Activated CD4-positive, alpha-beta T cell treated with anti-CD3 and anti-CD28 coated beads, Interleukin-2, amount 10 ng/mL, durations not matched to agents 7 days and 5 days (primary cell): ENCODE measurements at places on chromosomes 12 and 14. TPM values are rescaled to one million over a fixed set of nuclear protein-coding genes. Genes with fewer than 3 reads are reported as not detected.
A peak's percentile ranks its signal among the peaks of the same experiment; 100 is the strongest.

DNA sequence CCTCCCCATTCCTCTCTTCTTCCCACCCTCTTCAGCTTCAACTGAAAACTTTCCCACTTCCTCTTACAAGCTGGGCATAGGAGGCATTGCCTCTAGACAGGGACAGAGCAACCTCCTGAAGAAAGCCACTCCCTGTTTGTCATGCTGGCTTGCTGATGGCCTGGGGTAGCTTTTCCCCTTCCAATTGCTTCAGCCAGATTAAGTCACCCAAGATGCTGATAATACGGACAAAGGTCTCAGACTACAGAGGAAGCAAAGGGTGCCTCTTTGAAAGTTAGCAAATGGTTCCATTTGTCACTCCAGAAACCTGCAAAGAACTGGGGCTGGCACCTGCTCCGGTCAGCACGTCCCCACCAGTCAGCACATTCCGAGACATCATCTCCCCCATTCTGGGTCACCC is 6.0 kb downstream of the KRT2 start:
- peaks cover 87% of the 10 kb centered on the region for H3K4me1 ChIP-seq
- no peak for DNase-seq
- peak overlapping the region; percentile 100 for H3K27ac ChIP-seq
- no peaks in the 10 kb centered on the region for H3K27me3 ChIP-seq

GRCh38 chr12:27965411-27965810 is 7.1 kb downstream of the PTHLH start:
- H3K4me1 ChIP-seq: peaks cover 11% of the 10 kb centered on the region
- no peaks in the 10 kb centered on the region for H3K36me3 ChIP-seq
- H3K4me3 ChIP-seq: no peak overlapping the region
- DNase-seq: no peak
- H3K27ac ChIP-seq: no peak overlapping the region

- peaks cover 11% of the 10 kb centered on the region for H3K27me3 ChIP-seq
- peaks cover 6% of the 10 kb centered on the region for H3K4me1 ChIP-seq
- no peak overlapping the region for H3K4me3 ChIP-seq
- H3K36me3 ChIP-seq: no peaks in the 10 kb centered on the region
Observed at GRCh38 chr12:110934093-110934852, 13.9 kb upstream of the MYL2 start.

DNA sequence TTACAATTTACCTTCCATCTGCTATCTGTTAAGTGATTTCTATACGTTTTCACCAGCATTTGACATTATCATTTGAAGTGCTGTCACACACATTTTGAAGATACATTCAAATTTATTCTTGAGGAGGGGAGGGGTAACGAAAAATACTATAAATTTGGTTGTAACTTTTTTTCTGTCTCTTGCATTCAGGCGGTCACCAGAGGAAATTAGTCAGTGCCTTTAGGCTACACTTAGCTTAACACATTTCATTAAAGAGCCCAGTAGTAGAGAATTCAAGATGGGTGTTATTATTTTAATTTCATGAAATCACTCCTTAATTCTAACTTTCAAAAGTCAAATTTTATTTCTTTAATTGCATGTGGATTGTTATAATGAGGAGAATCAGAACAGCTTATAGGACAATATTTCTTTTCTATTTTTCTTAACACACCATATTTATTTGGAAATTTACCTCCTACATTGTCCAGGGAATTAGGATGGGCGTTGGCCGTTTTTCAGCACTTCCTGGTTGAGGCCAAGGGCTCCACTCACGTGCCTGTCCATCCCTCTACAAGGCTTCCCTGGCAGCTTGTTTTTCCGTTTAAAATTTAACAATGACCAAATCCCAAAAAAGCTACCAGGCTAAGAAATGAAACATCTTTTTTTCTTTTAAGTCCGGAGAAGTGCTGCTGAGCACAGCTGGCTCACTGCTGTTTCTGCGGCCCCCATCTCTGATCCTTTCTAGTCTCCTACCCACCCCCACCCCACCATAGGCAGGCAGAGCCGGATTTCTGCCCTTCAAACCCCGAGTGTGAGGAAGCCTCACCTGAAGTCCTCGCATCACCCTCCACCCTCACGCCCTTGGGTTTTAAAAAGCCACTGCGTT is 1.1 kb upstream of the FAR2 start:
- no peak for DNase-seq
- H3K4me1 ChIP-seq: peaks cover 32% of the 10 kb centered on the region
- H3K36me3 ChIP-seq: peaks cover 5% of the 10 kb centered on the region
- H3K27me3 ChIP-seq: peaks cover 31% of the 10 kb centered on the region
- peak overlapping the region; percentile 97 for H3K27ac ChIP-seq

GRCh38 chr14:81301371-81301770 is 80.6 kb upstream of the GTF2A1 start:
- no peak overlapping the region for H3K4me3 ChIP-seq
- H3K4me1 ChIP-seq: peaks cover 16% of the 10 kb centered on the region
- no peaks in the 10 kb centered on the region for H3K27me3 ChIP-seq
- no peaks in the 10 kb centered on the region for H3K36me3 ChIP-seq

DNA sequence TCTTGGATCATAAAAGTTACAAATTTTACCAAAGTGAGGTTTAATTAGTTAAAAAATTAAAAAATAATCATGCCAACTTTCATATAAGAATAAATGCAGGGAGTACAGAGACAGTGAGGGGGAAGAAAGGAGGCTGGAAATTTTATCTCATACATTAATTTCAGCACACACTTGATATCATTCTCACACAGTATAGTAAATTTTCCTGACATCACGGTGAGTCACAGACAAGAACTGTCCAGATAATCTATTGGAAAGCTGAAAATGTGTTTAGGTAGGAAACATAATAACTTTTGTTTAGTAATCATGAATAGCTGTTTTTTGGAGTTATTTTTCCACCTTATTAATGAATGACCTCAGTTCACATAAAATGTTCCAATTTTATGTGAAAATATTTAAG is 1204.8 kb downstream of the GALC start:
- H3K27ac ChIP-seq: no peak overlapping the region
- H3K27me3 ChIP-seq: no peaks in the 10 kb centered on the region
- no peak for DNase-seq
- H3K36me3 ChIP-seq: no peaks in the 10 kb centered on the region
- no peaks in the 10 kb centered on the region for H3K4me1 ChIP-seq
- H3K4me3 ChIP-seq: no peak overlapping the region

DNA sequence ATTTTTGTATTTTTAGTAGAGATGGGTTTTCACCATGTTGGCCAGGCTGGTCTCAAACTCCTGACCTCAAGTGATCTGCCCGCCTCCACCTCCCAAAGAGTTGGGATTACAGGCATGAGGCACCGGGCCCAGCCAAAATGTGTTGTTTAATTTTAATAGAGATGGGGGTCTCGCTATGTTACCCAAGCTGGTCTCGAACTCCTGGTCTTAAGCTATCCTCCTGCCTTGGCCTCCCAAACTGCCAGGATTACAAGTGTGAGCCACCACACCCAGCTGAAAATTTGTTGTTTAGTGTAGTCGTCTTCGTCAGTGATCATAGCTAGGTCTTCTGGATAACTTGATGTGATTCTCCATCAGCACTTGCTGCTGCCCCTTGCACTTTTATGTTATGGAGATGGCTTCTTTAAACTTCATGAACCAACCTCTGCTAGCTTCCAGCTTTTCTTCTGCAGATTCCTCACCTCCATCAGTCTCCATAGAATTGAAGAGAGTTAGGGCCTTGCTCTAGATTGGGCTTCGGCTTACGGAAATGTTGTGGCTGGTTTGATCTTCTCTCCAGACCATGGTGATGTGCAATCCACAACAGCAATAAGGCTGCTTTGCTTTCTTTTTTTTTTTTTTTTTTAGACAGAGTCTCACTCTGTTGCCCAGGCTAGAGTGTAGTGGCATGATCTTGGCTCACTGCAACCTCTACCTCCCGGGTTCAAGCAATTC is 13.0 kb downstream of the ISCU start:
- peaks cover 60% of the 10 kb centered on the region for H3K4me1 ChIP-seq
- H3K4me3 ChIP-seq: peak overlapping the region; percentile 14

- H3K36me3 ChIP-seq: no peaks in the 10 kb centered on the region
- no peaks in the 10 kb centered on the region for H3K4me1 ChIP-seq
- DNase-seq: no peak
- peaks cover 5% of the 10 kb centered on the region for H3K27me3 ChIP-seq
- no peak overlapping the region for H3K27ac ChIP-seq
Observed at GRCh38 chr14:39006721-39007410, 96.2 kb downstream of the SEC23A start.

ISCU gene
- 60.8 TPM for total RNA-seq

DNA sequence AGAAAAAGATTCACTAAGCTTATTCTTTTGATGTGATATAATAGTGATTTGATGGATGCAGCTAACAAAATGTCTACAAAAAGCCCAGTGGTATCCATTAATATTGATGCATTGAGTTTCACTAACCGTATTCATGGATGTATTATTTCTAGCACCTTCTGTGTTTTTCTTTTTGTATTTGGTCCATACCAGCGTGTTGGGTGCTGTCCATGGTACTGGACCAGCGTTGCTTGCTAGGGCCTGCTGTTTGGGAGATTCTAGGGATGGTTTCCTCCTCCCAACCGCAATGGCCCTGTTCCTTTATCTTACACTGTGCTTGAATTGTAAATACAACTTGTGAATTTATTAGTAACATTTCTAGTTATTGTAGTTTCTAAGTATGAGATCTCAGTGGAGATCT is 31.7 kb downstream of the ANO4 start:
- no peaks in the 10 kb centered on the region for H3K4me1 ChIP-seq
- DNase-seq: peak; percentile 30
- no peak overlapping the region for H3K27ac ChIP-seq
- H3K36me3 ChIP-seq: no peaks in the 10 kb centered on the region
- no peaks in the 10 kb centered on the region for H3K27me3 ChIP-seq
- no peak overlapping the region for H3K4me3 ChIP-seq

DNA sequence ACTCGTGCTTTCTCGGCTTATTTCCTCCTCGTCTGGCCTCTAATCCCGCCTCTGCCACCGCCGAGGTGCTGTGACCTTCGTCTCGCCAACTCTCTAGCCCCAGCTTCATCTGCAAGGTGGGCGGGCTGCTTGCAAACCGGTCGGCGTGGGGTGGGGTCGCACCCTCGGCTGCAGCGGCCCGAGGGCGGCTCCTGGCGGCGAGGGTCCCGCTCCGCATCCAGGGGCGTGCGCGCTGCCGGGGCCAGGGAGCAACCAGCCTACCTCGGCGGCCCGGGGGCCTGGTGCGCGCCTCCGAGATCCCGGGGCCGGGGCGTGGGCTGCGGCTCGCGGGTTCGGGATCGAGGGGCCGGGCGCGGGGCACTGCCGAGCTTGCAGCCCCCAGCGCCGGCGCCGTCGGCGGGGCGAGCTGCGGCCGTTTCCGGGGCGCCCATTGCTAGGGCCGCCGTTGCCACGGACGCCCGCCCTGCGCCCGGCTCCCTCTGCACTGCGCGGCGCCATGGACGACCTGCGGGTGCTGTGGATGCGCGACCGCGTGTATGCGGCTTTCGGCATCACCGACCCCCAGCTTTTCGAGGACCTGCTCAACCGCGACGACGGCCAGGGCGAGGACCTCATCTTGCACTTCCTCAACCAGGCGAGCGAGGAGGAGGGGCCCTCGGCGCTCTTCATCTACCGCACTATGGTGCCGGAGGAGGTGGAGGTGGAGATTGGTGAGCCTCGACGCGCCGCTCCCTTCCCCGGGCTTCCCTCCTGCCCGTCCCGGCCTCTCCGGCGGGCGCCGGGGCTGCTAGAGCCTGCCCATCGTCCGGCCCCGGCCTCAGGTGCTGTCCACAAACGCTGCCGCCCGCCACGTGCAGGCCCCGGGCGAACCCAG is at the start of gene DNAH10:
DNAH10 (plus strand) TSS at position 461 of the 874 bp plus-strand sequence; CDS start at position 497, 36 bp downstream.
- DNase-seq: peak; percentile 45
- peaks cover 7% of the 10 kb centered on the region for H3K36me3 ChIP-seq
- peaks cover 2% of the 10 kb centered on the region for H3K27me3 ChIP-seq
- H3K27ac ChIP-seq: no peak within 1 kb of the TSS
- H3K4me1 ChIP-seq: peaks cover 9% of the 10 kb centered on the region

DNA sequence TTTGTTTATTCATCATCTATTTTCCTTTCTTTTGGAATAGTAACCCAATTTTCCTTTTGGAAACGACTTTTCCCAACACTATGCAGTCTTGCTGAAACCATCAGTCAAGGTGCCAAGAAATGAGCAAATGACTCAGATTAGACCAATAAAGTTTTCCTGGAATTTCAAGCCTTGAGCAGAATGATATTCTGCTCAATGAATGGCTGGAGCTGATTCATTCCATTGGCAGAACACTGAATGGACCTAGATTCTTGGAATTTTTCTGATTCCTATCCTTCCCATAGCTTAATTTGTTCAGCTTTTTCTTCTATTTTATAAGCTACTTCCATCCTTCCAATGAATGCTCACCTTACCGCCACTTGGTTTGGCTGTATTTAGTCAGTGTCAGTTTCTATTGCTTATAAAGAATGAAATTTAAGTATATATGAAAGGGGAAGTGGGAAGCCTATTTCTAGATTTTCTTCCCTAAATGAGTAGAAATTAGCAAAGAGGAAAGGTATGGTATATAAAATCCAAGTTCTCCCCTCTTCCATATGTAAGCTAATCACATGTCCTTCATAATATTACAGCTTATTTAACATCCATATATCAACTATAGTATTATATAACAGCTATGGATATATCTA is 89.0 kb downstream of the C14orf39 start:
- no peaks in the 10 kb centered on the region for H3K4me1 ChIP-seq
- no peaks in the 10 kb centered on the region for H3K36me3 ChIP-seq
- H3K4me3 ChIP-seq: no peak overlapping the region
- H3K27ac ChIP-seq: no peak overlapping the region

DNA sequence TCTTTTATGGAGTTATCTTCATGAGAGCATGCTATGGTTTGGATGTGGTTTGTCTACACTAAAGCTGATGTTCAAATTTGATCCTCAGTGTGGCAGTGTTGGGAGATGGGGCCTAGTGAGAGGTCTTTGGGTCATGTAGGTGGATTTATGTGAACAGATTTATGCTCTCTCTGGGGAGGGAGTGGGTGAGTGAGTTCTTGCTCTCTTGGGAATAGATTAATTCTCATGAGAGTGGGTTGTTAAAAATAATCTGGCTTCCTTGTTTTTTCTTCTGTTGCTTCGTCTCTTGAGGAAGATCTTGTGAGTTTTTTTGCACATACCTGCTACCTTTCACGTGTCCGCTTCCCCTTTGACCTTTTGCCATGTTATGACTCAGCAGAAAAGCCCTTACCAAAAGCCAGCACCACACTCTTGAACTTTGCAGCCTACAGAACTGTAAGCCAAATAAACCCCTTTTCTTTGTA is 20.5 kb downstream of the DERA start:
- H3K27me3 ChIP-seq: no peaks in the 10 kb centered on the region
- peaks cover 2% of the 10 kb centered on the region for H3K4me1 ChIP-seq
- DNase-seq: no peak
- H3K36me3 ChIP-seq: peaks cover 12% of the 10 kb centered on the region
- H3K4me3 ChIP-seq: no peak overlapping the region
- no peak overlapping the region for H3K27ac ChIP-seq
